SK-N-DZ (cell line): ENCODE measurements at places on chromosomes 6 and 20.

DNA sequence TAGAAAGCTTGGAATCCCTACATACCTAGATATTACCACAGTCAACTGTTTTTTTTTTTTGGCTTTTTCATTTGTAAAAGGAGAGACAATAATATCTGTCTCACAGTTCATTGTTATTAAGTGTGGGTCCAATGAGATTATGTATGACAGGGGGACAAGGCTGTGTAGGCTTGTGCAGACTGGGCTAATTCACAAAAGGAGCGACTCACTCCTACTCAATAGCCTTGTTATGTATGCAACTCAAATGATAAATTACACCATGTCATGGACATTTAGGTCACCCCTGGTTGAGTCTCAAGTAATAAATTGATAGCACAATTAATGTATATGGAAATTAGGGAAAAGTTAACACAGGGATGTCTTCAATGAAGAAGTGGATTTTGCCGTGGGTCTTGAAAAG, 208.2 kb upstream of the MAP3K7 start:
- DNase-seq = no peak

DNA sequence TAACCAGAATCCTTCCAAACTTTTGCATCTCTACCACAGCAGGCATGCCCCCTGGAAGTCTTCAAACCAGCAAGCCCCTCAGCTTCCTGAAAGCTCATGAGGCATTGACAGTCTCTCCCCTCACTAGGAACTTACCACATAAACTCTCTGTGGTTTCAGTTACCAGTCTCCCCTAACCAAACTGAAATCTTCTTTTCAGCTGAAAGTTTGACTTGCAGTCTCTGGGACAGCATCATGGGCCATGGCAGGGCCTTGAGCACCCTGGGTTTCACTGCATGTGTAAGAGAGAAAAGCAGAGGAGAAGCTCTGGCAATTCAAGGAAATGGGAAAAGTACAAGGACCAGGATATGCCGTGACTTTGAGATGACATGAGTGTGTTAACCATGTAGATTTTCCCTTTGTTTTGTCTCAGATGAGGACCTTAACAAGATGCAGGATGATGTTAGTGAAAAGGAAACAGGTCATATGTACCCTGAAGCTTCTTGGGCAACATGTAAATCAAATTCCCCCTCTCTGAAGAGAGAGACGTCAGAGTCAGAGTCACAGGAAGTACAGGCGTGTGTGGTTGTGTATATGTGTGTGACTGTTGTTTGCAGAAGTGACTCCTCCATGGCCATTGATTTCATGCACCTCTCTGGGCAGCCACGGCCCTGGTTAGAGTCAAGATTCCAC, 106.3 kb downstream of the TNFRSF21 start:
- no peak for DNase-seq

DNA sequence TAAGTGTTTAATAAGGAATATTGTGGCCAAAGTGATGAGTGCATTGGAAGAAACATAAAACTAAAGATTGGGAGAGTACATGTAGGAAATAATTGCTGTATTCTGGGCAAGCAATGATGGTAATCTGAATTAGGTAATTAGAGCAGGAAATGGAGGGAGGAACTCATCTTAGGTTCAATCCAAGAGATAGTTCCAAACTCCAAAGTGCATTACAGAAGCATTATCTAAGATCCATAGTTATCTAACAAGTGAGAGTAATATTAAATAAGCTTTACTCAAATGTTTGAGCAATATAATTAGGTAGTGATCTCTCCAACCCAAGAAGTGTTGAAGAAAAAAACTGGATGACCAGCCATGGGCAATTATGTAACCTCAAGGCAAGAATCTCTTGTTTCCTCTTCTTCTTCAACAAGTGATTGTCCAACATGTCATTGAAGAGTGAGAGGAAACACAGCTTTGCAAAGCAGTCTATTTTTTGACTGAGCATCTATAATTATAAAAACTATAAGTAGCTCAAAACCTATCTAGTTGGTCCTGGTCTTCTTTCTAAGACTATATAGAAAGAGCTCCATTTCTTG, 181.2 kb upstream of the TNFAIP3 start:
- no peak for DNase-seq

- DNase-seq = no peak
These were observed 122.2 kb upstream of the TNFAIP3 start for GRCh38 chr6:137744877-137745276.

GRCh38 chr6:3258201-3258600, 546 bp upstream of the PSMG4 start:
- no peak for DNase-seq

- no peak for DNase-seq
These were observed 119.4 kb downstream of the ZFAND3 start for GRCh38 chr6:37938909-37939308.

DNA sequence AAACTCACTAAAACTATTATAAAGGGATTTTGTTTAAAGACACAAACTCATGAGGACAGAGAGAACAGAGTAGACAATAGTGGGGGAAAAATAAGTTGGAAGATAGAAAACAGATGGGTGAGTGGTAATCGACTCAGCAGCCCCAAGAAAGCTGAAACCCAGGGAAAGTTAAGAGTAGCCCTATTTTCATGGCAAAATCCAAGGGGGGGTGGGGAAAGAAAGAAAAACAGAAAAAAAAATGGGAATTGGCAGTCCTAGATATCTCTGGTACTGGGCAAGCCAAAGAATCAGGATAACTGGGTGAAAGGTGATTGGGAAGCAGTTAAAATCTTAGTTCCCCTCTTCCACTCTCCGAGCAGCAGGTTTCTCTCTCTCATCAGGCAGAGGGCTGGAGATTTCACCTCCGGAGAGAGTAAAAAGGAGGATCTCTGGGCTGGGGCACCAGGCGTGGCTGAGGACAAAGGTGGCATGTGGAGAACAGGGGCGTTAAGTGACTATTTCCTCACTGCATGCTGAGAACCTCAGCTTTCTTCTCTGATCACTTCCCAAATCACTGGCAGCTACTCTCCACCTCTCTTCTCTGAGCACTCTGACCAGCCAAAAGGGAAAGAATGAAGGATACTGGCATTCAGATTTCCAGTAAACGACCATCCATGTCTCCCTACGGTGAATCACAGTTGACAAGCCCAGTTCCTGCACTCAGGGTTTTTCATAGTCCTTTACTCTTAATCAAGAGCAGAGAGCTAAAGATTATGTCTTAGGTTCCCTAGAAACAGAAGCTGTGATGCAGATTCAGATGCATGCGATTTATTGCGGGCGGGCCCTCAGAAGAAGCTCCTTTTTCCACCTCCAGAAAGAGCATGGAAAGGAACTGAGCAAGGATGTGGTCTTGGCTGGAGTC, 7.3 kb upstream of the RNF24 start:
- no peak for DNase-seq

GRCh38 chr6:151052021-151052646, 186.6 kb downstream of the MTHFD1L start:
- DNase-seq = no peak

DNA sequence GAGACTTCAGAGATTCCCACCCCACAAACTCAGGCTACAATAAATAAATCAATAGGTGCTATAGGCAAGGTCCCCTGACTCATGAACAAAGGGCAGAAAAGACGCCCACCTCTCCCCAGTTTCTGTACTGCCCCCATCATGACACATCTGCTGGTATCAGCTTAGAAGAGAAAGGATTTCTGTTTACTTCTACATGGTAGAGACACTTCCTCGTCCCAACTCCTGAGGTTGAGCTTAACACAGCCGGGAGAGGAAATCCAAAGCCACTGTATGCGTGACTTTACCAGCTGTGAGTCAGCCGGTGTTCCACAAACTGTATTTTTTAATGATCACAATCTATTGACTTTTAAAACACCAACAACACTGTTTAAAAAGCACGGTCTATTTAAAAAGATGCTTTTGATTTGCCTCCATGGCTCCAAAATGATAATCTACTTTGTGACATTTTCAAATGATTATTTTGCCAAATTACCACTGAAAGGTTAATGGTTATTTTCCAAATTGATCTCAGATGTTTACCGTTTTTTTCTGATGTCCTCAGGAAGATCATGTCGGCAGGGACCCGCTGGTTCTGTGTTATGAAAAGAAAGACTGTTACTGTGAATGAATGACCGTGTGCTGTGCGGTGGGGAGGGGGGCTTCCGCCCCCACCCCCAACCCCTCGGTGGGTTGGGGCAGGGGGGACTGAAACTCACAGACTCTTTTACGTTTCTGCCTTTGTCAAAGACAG, 72.5 kb downstream of the ATP9A start:
- DNase-seq = no peak

DNA sequence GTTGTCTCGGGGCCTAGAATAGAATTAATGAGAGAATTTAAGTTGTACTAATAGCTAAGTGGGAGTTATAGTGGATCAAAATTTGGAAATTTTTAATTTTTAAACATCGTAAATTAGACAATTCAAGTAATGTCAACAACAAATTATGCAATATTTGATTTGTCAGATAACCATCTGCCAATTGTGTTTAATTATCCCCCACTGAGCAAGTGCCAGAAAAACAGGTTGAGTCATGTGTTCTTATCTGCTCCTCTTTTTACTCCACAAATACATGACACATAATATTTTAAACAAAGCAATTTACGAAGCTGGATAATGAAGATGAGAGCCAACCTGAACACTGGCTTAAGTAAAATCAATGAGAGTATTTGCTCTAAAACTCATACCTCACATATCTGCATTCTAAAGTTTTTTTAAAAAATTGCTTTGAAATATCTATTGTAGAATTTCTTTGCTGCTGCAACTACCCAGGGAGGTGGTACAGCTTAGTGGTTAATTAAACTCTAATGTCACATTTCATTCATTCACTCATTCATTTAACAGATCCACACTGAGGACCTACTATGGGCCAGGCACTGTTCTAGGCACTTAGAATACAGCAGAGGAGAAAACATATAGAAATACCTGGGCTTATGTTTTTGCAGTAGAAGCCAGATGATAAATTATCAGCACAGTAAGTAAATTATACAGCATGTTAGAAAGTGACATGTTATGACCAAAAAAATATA, 57.1 kb upstream of the MAP7 start:
- no peak for DNase-seq

GRCh38 chr20:15867899-15868298, 705.3 kb downstream of the KIF16B start:
- peak; percentile 65 for DNase-seq

- peak; percentile 70 for DNase-seq
These were observed 80.5 kb downstream of the SMPDL3A start for GRCh38 chr6:122869437-122870024.

GRCh38 chr6:84836366-84836765, 72.0 kb upstream of the TBX18 start:
- DNase-seq = no peak

DNA sequence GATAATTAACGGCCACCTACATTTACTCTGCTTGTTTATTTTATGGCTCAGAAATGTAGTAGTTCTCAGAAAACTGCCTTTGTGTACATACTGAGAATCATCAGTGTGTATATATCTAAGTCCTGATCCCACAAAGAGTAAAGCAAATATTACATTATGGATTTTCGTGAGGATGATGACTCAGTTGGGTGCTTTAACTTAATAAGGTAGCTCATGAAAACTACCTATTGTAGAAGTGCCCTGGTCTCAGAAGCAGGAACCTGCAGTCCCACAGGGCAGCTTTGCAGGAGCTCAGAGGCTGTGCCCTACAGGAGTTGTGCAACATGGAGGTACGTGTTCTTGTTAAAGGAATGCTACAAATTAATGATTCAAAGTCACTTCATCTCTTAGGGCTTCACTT, 108.2 kb downstream of the PLG start:
- no peak for DNase-seq

DNA sequence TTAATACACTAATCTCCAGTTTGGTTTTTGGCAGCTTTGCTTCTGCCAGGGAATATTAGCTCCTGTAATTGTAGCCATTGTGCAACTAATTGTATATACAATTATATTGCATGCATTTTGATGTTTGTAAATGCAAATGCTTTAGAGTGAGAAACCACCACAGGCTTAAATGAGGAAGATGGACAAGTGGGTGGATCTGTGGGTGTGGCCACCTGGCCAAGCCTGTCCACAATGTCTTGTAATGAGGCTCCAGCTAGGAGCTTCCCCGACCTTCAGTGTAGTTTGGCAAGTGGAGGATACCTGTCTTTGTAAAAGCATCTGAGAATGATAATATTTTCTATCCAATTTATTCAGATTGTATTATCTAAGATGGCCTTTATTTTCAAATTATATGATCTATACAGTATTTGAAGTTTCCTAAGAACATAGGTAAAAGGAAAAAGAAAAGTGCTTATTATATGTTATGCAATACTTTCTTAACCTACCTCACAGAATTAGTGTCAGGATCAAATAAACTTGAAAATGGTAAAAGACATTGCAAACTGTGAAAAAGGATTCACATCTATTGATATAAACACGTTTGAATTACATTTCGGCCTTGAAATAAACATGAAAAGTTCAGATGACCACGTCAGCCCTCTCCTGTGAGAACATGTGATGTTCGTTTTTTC, 49.3 kb upstream of the ARID1B start:
- DNase-seq = no peak

- no peak for DNase-seq
These were observed 166.6 kb downstream of the SASH1 start for GRCh38 chr6:148509119-148509799.

DNA sequence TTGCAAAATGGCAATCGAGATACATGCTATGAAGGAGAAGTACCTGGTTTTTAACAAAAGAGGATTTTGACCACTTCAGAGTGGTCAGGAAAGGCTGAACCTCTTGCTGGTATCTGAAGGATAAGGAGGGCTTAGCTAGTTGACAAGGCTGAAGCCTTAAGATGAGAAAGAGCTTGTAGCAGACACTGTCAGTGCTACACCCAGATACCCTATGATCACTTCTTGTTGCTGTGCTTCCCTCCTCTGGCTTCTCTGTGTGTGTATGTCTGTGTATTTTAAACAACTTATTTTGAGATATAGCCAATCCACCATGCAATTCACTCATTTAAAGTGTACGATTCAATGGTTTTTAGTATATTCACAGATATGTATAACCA, 38.9 kb upstream of the TGM2 start:
- no peak for DNase-seq

GRCh38 chr20:32040142-32040953, 11.7 kb upstream of the HCK start:
- no peak for DNase-seq
